Esophagus muscularis mucosa (tissue), 4 donors: ENCODE measurements at places on chromosomes 12 and 14. TPM values are rescaled to one million over a fixed set of nuclear protein-coding genes. Genes with fewer than 3 reads are reported as not detected.

Gene ACRBP
- total RNA-seq = 0.97 TPM

- H3K36me3 ChIP-seq = peaks cover 86% of the 10 kb centered on the region
- H3K4me1 ChIP-seq = no peaks in the 10 kb centered on the region
- H3K27me3 ChIP-seq = no peaks in the 10 kb centered on the region
- no peak overlapping the region for H3K4me3 ChIP-seq
- no peak overlapping the region for H3K27ac ChIP-seq
- no peak for DNase-seq
These were observed 19.4 kb downstream of the UTP20 start for GRCh38 chr12:101299346-101299745.

DNA sequence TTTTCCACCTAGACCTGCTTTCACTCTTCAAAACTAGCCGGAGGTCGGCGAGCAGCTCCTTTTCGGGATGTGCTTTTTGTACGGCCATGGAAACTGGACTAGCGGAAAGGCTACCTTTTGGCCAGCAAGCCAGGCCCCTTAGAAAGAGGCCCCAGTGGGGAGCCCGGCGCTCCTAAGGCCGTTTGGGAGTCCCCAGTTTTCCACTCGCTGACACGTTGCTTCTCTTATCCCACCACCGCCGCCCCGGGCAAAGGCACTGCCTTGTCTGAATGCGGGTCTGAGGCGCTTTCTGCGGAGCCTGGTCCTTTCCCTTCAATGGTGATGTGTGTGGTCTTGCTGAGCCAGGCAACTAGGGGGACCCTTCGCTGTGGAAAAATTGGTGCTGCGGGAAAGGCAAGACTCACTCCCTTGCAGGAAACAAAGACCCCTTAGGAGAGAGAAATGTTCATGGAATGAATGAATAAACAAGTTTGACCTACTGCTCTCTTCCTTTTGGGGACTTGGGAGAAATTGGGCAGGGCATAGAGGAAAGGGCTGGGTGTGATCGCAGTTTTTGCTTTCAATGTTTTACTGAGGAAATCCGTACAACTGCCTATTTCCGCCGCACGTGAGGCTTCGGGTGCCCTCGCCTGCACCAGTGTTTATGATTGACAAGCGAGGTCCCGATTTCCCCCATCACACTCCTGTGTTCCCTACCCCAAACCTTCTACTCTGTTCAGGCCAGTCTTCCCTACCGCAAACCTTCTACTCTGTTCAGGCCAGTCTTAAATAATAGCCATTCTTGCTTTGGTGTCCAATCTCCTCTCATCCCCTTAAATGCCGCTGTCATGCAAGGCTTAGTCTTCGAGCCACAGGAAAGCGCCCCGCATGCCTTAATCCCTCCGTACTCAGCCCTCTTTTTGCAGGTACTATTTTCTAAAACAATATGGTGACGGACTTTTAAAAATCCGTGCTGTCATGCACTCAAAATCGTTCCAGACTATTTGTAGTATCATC is 1.0 kb upstream of the SLC38A2 start:
- H3K27me3 ChIP-seq = no peaks in the 10 kb centered on the region
- H3K4me3 ChIP-seq = peak overlapping the region; percentile 96
- H3K27ac ChIP-seq = peak overlapping the region; percentile 96
- peaks cover 26% of the 10 kb centered on the region for H3K4me1 ChIP-seq

DNA sequence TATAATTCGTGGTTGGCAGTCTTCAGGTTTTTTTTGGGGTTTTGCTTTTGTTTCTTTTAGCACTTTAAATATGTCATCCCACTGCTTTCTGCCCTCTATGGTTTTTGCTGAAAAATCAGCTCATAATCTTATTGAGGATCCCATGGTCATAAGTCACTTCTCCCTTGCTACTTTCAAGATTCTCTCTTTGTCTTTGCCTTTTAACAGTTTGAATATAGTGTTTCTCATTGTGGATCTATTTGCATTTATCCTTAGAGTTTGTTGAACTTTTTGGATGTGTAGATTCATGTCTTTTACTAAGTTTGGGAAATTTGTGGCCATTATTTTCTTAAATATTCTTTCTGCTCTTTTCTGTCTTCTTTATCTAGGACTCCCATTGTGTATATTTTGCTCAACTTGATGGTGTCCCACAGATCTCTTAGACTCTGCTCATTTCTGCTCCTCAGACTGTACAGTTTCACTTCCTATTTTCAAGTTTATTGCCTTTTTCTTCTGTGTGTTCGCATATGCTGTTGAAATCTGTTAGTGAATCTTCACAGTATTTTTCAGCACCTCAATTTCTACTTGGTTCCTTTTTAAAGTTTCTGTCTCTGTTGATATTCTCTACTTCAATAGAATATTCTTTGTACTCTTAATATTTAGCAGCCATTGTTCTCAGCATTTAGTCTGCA is 70.8 kb downstream of the WNK1 start:
- peaks cover 20% of the 10 kb centered on the region for H3K4me1 ChIP-seq
- H3K4me3 ChIP-seq = no peak overlapping the region
- no peak for DNase-seq
- H3K36me3 ChIP-seq = no peaks in the 10 kb centered on the region
- no peaks in the 10 kb centered on the region for H3K27me3 ChIP-seq

DNA sequence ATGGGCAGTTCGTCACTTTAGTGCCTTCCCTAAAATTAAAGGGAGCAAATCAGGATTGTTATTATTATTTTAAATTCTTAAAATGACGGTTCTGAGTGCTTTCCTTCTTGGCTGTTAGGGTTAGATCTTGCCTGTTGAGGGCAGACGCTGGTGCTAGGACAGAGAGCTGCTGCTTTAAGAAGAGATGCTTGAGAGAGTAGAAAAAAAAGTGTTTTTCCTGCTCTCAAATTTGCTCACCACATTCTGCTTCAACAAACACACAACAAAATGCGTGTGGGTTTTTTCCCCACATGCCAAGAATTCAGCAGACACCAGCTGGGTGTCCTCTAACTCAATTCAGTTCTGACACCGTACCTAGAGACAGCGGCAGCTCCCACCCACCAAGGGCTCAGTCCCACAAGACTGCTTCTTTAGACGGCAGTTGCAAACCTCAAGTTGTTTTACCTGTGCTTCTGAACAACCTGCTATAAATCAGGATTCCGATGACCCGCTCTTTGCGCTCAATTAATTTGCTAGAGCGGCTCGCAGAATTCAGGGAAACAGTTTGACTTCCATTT is 75.8 kb upstream of the RIN3 start:
- no peak overlapping the region for H3K4me3 ChIP-seq
- no peaks in the 10 kb centered on the region for H3K36me3 ChIP-seq
- no peak overlapping the region for H3K27ac ChIP-seq
- no peak for DNase-seq

- H3K4me1 ChIP-seq = peaks cover 69% of the 10 kb centered on the region
- DNase-seq = peak; percentile 92
- peak overlapping the region; percentile 71 for H3K27ac ChIP-seq
- no peaks in the 10 kb centered on the region for H3K36me3 ChIP-seq
These were observed 7.5 kb downstream of the NID2 start for GRCh38 chr14:52061390-52061789.

DNA sequence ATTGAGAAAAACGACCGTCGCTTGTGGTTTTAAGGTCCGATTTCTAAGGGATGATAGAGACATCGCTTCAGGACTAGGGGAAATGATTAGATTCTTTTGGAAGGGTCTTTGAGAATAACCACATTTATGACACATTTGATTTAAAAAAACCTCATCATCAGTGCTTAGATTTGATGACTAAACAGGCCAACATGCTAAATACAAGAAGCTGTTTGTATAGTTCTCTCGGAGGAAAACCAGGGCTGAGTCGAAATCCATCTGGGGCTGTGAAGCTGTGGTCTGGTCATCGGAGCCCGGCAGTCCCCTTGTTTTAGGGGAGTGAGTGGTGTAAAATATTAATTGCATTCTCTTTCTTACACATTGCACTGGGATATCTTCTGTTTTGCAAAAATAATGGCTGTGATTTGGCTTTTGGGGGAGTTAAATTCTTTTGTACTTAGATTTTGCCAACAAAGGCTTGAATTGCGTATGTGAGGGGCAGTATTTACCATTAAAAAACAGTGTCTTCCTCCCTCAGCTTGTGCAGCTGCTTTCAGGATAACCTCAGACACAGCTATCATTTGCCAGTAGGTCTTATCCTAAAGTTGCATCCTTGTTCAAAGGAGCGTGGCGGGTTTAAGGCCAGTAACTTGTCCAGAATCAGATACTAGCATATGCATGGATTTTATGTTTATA is 550 bp downstream of the GNG2 start:
- no peaks in the 10 kb centered on the region for H3K27me3 ChIP-seq
- no peak for DNase-seq
- no peaks in the 10 kb centered on the region for H3K36me3 ChIP-seq
- H3K27ac ChIP-seq = peak overlapping the region; percentile 58

DNA sequence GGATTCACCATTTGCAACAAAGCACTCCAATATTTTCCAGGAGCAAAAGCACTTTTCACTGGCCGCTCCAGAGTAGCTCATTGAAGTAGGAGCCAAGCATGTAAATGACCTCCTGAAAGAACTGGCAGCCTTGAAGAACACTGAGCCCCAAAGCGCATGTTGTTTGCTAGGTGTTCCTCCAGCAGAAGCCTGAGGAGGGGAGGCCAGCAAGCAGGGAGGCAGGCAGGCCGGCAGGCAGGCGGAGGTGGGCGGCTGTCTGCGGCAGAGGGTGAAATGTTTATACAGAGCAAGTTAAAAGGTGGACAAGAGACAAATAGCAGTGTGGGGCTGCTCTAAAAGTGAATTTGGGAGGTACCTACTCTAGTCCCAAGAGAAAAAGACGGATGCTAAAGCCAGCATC is 439.4 kb downstream of the CCDC91 start:
- H3K27me3 ChIP-seq = no peaks in the 10 kb centered on the region
- H3K4me1 ChIP-seq = no peaks in the 10 kb centered on the region
- DNase-seq = no peak
- no peak overlapping the region for H3K4me3 ChIP-seq
- H3K27ac ChIP-seq = no peak overlapping the region
